ENCODE measurements at places on chromosomes 1 and 21. TPM values are rescaled to one million over a fixed set of nuclear protein-coding genes. Genes with fewer than 3 reads are reported as not detected.

GRCh38 chr1:171310661-171311087 is 3.3 kb upstream of the FMO4 start:
- DNase-seq, result no peak
- peaks cover 10% of the 10 kb centered on the region for H3K4me1 ChIP-seq
- no peaks in the 10 kb centered on the region for H3K27me3 ChIP-seq
- H3K4me3 ChIP-seq, result no peak overlapping the region
- H3K36me3 ChIP-seq, result no peaks in the 10 kb centered on the region
- H3K27ac ChIP-seq, result no peak overlapping the region

- DNase-seq, result peak; percentile 40
- H3K36me3 ChIP-seq, result peaks cover 3% of the 10 kb centered on the region
- peaks cover 25% of the 10 kb centered on the region for H3K4me1 ChIP-seq
- peak overlapping the region; percentile 4 for H3K27ac ChIP-seq
- peaks cover 91% of the 10 kb centered on the region for H3K27me3 ChIP-seq
- no peak overlapping the region for H3K4me3 ChIP-seq
These were observed 2.4 kb upstream of the PROX1 start for GRCh38 chr1:213985209-213986019.

Gene KRTAP11-1
- not detected for total RNA-seq

DNA sequence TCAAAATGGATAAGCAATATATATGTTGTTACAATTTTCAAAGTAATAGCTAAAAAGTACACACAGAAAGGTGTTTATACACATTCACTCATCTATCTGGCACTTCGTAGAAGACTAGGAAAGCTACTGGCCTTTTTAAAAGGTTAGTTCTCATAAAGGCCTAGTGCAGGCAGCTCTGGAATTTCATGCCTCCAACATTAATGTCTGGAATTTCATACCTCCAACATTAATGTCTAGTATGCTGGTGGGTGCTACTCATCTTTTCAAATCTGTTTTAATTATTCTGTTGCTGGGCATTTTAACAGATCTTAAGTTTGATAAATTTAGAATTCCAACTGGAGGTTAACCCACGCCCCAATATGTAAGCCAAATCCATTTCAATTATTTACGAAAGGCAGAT is 124.2 kb downstream of the AKT3 start:
- peaks cover 4% of the 10 kb centered on the region for H3K4me1 ChIP-seq
- H3K27ac ChIP-seq, result no peak overlapping the region
- H3K36me3 ChIP-seq, result peaks cover 1% of the 10 kb centered on the region

GRCh38 chr1:245054507-245055270 is 100.1 kb upstream of the KIF26B start:
- no peak for DNase-seq
- peaks cover 3% of the 10 kb centered on the region for H3K36me3 ChIP-seq
- peaks cover 2% of the 10 kb centered on the region for H3K27me3 ChIP-seq
- peaks cover 22% of the 10 kb centered on the region for H3K4me1 ChIP-seq
- H3K27ac ChIP-seq, result no peak overlapping the region

DNA sequence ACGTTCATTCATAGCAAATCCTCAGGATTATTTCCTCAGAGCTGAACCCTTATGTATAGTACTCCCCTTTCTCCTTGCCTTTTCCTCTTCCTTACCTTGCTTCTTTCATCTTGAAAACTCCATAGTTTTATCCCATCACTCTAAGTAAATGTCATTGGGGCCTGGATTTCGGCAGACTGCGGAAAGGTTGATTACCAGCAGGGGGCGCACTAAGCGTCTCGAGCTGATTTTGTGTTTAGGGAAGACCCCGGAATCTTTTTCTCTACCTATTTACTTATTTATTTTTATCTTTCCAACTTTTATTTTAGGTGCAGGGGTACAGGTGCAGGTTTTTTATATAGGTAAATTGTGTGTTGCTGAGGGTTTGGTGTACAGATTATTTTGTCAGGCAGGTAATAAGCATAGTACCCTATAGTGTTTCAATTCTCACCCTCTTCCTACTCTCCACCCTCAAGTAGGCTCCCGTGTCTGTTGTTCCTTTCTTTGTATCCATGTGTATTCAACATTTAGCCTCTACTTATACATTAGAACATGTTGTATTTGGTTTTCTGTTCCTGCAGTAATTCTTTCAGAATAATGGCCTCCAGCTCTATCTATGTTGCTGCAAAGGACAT is 11.4 kb upstream of the MTARC1 start:
- peak; percentile 42 for DNase-seq
- no peak overlapping the region for H3K4me3 ChIP-seq
- no peaks in the 10 kb centered on the region for H3K4me1 ChIP-seq
- no peaks in the 10 kb centered on the region for H3K36me3 ChIP-seq

Gene NPHS2
- total RNA-seq, result not detected

GRCh38 chr1:205676597-205676996 is 3.7 kb downstream of the SLC45A3 start:
- peaks cover 27% of the 10 kb centered on the region for H3K27me3 ChIP-seq
- no peak for DNase-seq
- H3K4me1 ChIP-seq, result peaks cover 14% of the 10 kb centered on the region
- H3K4me3 ChIP-seq, result no peak overlapping the region
- H3K36me3 ChIP-seq, result no peaks in the 10 kb centered on the region

- no peaks in the 10 kb centered on the region for H3K36me3 ChIP-seq
- H3K4me1 ChIP-seq, result no peaks in the 10 kb centered on the region
- H3K27ac ChIP-seq, result no peak overlapping the region
These were observed 28.0 kb downstream of the BCAR3 start for GRCh38 chr1:93653656-93654055.

GRCh38 chr1:221200464-221200863 is 321.2 kb downstream of the HLX start:
- peaks cover 2% of the 10 kb centered on the region for H3K4me1 ChIP-seq
- H3K4me3 ChIP-seq, result no peak overlapping the region
- no peaks in the 10 kb centered on the region for H3K36me3 ChIP-seq
- no peak for DNase-seq
- no peaks in the 10 kb centered on the region for H3K27me3 ChIP-seq

DNA sequence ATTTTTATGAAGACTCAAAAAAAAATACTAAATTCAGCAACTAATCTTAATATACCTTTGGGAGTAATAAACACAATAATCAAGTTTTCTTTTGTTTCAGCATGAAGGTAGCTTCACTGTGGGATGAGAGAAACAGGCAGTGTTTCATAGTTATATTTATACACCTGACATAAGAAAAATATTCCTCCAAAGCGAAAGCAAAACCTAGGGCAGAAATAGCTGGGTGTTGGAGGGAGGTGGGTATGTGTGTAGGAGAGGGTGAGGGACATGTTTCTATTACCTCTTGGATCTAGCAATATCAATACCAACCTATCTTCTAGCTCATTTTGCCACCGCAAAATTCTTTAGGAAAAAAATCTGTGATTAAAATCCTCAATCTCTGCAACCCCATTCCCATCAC is 24.9 kb upstream of the MAN1A2 start:
- no peak overlapping the region for H3K4me3 ChIP-seq
- H3K27me3 ChIP-seq, result no peaks in the 10 kb centered on the region
- H3K4me1 ChIP-seq, result peaks cover 7% of the 10 kb centered on the region
- no peaks in the 10 kb centered on the region for H3K36me3 ChIP-seq
- H3K27ac ChIP-seq, result no peak overlapping the region

Gene DIRAS3
- not detected for total RNA-seq

DNA sequence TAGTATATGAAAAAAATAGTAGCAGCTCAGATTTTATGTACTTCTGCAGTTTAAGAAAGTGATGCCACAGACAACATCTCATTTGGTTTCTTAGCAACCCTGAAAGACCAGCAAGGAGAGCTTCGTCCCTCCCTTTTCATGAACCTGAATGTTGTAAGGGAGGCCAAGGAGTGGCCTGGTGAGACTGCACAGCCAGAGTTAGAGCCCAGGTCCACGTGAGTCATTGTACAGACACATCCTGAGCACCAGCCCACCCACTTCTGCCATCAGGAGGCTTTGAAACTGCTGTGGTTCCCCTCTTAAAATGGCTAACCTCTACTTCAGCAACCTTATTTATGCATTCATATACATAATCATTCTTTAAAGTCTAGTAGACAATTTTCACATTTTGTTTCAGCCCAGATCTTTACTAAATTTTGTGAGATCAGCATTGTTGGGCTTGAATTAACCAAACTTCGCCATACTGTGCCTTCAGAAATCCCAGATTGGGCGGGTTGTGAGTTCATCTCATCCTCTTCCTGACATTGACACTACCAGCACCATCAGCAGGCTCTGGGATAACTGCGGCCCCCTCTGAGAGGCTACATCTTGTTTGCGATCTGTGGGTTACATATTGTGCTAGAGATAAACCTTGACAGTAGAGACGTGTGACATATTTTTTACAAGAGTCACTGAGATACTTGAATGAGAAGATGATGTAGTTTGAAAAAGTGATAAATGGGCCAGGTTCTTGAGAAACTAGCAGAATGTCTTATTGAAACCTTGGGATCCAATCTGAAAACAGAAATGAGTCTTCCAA is 106.7 kb downstream of the CAMTA1 start:
- H3K27me3 ChIP-seq, result no peaks in the 10 kb centered on the region
- H3K36me3 ChIP-seq, result no peaks in the 10 kb centered on the region
- peaks cover 3% of the 10 kb centered on the region for H3K4me1 ChIP-seq
- H3K27ac ChIP-seq, result no peak overlapping the region
- no peak overlapping the region for H3K4me3 ChIP-seq

- H3K27ac ChIP-seq, result no peak overlapping the region
- no peaks in the 10 kb centered on the region for H3K36me3 ChIP-seq
- H3K4me1 ChIP-seq, result no peaks in the 10 kb centered on the region
These were observed 170.8 kb downstream of the EDEM3 start for GRCh38 chr1:184583849-184584248.

DNA sequence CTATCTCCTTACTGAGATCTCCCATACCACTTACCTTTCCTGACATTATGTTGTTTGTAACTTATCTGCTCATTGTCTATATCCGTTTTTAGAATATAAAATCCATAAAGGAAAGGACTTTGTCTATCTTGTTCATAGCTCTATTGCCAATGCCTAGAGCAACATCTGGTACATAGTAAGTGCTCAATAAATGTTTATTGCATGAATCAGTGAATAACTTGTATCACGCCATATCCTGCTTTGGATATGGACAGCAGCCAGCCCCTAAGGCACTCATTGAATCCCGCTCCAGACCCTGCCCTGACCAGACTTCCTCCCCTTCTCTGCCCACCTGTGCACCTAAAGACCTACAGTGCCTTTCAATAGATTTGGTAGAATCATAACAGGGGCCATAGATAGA is 298.1 kb upstream of the PLXNA2 start:
- H3K36me3 ChIP-seq, result no peaks in the 10 kb centered on the region
- no peaks in the 10 kb centered on the region for H3K4me1 ChIP-seq
- DNase-seq, result no peak

GRCh38 chr1:42806593-42806992 is 10.3 kb upstream of the ERMAP start:
- H3K4me1 ChIP-seq, result peaks cover 7% of the 10 kb centered on the region
- DNase-seq, result no peak
- peaks cover 10% of the 10 kb centered on the region for H3K36me3 ChIP-seq
- H3K27ac ChIP-seq, result no peak overlapping the region
- H3K4me3 ChIP-seq, result no peak overlapping the region

DNA sequence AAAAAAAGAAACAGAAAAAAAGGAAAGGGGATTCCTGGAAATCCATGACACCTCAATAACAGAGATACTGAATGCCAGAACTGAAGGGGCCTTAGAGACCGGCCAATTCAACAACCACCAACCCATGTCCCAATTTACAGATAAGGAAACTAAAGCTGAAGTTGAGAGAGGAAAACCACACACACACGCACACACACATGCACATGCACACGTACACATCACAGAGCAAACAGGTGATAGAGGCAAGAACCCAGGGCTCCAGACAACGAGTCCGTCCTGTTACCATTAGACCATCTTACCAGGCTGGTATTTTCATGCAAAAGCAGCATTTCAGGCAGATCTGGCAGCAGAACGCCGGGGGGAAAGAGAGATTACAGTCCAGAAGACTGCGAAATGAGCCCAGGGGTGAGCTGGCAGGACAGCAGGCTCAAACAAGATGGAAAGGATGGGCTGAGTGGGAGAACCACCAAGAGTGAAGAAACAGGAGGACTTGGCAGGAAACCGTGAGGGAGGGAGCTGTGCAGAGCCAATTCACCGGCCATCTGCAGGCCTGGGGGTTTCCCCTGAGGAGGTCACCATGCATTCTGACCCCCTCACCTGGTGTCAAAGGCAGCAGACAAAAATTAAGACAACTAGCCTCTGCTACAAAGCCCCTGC is 43.5 kb downstream of the PAFAH2 start:
- peaks cover 9% of the 10 kb centered on the region for H3K4me1 ChIP-seq
- H3K36me3 ChIP-seq, result peaks cover 20% of the 10 kb centered on the region
- peak overlapping the region; percentile 7 for H3K4me3 ChIP-seq

DNA sequence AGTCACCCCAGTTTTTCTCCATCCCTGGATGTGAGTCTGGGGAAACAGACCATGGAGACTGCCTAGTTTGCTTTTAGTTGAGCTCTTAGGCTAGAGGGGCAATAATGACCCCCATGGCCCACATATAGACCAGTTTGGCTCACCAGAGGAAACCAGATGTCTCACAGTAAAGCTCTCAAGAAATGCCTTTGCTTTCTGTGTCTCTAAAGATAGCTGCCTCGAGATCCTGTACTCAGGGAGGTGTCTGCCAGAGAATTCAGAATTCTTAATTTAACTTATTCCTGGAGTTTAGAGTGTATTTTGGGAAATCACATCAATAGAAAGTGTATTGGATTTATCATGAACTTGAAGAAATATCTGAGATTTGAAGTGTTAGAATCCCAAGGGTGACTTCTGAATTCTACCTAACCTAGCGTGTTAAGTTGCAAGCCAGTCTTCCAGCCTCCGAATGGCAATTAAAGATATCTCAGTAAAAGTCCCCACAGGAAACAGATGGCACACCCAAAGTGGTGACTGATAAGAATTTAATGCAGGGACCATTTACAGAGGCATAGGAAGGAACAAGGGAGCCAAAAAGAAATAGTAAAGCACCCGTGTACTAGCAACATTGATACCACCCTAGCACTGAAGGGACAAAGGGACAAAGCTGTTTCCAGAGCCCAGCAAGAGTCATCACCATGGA is 37.1 kb downstream of the STYXL2 start:
- H3K36me3 ChIP-seq, result no peaks in the 10 kb centered on the region
- no peaks in the 10 kb centered on the region for H3K4me1 ChIP-seq
- H3K27me3 ChIP-seq, result peaks cover 37% of the 10 kb centered on the region
- H3K27ac ChIP-seq, result no peak overlapping the region
- no peak overlapping the region for H3K4me3 ChIP-seq
- DNase-seq, result no peak
